Cortex of kidney (tissue), 1 donor: ENCODE measurements at places on chromosomes 12 and 14.
A peak's percentile ranks its signal among the peaks of the same experiment; 100 is the strongest.

GRCh38 chr12:52650520-52651081 lies 1.4 kb downstream of the KRT2 start:
- DNase-seq, result no peak

DNA sequence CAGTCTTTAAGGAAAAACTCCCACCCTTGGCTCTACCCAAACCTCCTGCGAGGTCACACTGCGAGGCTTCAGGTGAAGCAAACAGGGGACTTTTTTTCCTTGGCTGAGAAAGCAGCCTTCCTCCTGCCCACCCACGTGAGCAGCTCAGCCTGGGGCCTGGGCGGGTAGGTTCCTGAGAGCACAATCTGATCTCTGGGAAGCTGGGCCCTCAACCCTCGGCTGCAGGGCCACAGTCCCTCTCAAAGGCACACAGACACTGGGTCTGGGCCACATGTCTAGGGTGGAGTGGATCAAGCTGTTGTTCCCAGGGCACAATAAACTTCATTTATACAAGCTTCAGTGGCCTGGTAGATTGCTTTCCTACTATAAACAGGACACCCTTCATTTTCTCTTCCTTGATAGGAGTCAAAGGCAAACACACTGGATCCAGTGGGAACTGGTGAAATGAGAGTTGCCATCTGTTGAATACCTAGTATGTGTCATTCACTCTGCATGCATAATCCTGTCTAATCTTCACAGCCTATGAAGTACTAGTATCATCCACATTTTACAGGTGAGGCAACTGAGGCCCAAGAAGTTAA lies 41.3 kb upstream of the PNMA1 start:
- no peak for DNase-seq

DNA sequence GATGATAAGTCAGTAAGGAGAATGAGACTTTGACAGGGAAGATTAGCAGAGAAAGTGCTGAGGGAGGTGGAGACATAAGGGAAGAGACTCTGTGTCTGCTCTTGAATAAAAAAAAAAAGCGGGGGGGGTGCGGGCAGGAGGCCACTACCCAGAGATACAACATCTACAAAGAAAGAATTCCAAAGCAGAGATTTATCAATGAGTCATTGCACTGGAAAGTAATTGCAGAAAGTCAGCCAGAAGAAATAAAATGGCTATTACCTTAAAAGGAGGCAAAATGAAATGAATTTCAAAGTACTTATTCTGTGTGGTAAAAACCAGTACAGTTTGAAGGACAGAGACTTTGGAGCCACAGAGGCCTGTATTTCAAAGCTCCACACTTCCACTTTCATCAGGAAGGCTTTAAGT lies 267.1 kb upstream of the PRKD1 start:
- no peak for DNase-seq

DNA sequence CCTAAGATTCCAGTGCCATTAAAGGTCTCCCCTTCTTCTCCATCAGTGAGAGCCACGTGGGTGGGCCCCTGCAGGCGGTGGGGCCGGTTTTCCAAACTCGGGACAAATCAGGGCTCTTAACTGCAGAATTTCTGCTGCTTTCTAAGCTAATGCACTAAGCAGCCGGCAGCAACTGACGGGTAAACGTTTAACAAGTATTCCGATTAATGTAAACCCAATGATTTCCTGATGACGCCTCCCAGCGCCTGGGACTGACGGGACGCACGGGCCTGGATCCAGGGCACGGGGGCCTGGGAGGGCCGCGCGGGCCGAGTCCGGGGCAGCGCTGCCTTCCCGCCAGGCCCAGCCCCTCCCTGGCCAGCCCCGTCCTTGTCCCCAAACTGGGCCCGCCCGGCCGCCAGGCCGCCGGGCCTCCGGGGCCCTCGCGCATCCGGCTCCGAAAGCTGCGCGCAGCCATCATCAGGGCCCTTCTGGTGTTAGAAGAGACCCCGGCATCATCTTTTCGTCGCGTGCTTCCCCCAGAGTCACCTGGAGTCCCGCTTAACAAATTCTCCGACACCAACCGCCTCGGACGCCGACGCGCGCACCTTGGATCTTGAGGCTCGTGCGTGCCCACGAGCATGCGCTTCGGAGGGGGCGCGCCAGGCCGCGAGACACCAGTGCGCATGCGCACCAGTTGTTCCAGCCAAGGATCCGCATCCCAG lies at the start of gene MLH3:
MLH3 (minus strand) TSS at position 616 of the 704 bp plus-strand sequence. CDS start 1,812 bp downstream, outside the sequence.
- peak; percentile 30 for DNase-seq

- no peak for DNase-seq
Measured at GRCh38 chr14:45891417-45892080, 638.5 kb upstream of the MIS18BP1 start.

DNA sequence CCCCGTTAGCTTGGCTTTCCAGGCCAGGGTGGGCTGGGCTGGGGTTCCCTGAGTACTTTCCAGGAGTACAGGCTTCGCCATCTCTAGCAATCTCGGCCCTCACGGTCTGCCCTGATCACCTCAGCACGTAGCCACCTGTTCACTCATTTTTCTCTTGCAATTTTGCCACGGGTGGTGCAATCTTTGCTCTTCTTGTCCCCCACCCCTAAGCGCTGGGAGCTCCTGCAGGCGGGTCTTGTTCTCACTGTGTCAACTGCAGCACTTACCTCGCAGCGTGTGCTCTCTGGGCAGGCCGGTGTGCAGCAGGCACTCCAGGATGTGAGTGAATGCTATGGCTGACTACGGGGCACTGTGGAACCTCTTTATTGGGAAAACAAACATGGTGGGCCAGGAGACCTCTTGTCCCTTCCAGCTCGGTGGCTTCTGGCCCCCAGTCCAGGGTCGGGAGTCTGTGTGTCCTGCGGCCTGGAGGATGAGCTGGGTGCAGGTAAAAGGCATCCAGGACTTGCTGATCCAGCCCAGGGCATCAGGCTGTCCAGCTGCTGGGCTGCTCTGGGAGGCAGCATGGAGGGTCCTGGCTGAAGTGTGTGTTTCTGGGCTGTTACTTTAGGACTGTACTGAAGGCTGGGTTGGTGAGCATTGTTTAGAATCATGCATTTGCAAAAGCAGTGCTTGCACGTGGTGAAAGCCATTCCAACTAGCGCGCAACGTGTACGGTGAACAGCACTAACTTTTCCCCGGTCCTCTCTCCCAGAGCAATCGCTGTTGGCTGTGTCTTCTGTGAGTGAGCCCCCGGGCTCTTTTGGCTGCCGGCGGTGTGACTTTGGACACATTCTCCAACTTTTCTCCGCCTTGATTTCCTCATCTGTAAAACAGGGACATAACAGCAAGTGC lies 1.5 kb upstream of the ULK1 start:
- no peak for DNase-seq

DNA sequence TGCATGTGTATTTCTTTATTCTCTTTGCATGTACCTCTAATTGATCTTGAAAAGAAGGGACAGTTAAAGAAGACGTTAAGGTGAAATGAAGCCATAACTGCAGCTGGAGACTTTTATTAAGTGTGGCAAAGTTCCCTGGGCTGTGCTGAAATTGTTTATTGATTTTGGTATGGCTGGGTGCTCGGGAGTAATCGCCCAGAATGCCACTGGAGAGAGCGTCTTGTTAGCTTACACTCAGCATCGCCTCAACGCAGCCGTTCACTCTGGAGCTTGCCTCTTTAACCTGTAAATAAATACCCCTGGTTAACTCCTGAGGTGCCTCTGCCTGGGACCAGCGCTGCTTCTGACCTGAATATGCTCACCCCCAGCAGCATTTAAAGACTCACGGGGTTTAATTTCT lies 98.6 kb downstream of the GPATCH2L start:
- DNase-seq, result no peak

DNA sequence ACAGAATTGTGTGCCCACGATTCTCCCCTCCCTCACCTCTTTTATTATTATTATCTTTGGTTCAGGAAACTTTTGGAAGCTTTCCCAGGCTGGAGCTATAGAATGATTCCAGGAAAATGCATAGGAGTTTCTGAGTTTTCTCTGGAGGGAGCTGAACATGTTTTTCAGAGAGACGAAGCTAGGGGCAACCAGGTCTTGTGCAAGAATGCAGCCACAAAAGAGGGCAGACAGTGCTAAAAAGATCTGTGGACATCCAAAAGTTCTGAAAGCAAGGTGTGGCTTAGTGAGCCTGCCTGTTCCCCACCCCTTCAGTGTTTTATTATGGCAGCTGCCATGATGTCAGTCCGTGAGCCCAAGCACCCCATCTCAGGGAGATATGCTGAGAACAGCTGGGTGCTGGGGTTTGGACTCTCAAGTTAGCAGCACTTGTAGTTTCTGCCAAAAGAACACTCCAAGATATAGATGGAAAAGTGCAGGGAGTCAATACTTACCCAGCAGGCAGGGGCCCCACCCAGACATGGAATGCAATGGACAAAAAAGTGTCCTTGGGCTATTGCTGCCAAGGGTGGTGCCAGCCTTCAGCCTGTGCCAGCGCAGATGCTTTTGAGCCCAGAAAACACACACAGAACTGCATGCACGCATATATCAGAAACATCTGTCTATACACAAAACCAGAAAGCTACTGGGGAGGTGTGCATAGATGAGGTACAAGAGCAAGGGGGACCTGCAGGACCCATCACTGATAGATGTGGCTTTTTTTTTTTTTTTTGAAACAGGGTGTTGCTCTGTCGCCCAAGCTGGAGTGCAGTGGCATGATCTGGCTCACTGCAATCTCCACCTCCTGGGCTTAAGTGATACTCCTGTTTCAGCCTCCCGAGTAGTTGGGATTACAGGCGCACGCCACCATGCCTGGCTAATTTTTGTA lies 17.0 kb upstream of the IRF2BPL start:
- DNase-seq, result no peak

- DNase-seq, result no peak
Measured at GRCh38 chr12:52689239-52689638, 9.0 kb upstream of the KRT1 start.

DNA sequence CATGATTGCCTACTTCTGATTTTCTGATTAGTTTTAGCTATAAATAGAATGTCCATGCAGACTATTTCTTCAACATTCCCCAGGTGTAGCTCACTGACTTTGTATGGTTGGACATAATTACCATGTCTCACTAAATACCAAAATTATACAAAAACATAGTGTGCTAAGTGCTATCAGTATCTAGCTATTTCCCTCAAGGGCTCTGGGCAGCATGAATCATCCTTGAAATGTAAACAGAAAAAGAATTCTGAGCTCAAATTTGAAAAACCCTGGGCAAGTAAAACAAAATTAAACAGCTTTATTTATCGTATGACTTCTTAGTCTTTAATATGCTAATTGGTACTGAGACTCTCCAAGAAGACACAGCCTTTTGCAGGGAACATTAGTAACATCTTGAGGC lies 82.9 kb downstream of the SPATA7 start:
- DNase-seq, result no peak

DNA sequence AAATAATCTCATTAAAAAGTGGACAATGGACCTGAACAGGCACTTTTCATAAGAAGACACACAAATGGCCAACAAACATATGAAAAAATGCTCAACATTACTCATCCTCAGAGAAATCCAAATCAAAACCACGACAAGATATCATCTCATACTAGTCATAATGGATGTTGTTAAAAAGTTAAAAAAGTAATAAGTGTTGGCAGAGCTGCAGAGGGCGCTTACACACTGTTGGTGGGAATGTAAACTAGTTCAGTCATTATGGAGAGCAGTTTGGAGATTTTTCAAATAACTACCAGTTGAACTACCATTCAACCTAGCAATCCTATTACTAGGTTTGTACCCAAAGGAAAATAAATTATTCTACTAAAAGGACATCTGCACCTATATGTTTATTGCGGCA lies 47.2 kb downstream of the FOXG1 start:
- DNase-seq, result no peak

GRCh38 chr14:49774106-49774505 lies 6.2 kb downstream of the KLHDC2 start:
- DNase-seq, result no peak
